ENCODE measurements at places on chromosomes 5 and 9.

DNA sequence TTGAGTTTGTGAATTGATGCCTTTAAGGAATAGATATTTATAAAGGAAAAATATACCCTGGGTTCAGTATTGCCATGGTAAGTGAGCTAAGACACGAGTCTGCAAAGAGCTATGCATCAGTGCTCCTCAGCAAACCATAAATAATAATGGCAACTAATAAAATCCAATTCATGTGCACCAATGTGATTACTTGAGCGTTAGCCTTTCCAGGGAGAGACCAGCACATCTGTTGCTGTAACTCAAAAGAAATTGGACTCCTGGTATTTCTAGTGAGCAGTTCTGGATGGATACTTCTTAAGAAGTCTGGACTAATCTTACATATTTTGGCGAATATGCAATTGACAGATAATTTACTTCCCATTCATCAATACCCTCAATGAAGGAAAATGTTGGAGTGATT lies 373.3 kb downstream of the ARHGEF28 start:
- no peak for DNase-seq

DNA sequence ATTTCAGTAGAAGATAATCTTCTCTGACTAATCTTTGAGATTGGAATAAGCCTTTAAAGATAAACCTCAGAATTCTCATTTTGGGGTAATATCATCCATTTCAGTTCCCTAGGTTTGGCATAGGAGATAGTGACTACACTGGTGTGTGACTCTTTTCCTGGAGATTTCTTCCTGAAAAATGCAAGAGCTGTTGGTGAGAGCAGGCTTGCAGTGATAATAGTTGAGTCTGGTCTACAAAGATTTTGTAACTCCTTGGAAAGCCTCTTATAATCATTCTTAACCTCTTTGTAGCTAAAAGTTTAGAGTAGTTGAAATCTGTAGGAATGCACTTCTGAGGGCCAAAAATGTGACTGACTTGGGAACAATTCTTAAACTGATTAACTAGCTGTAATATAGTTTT lies 23.4 kb downstream of the RANBP17 start:
- DNase-seq = peak; percentile 58

GRCh38 chr9:125963932-125964331 lies 216.8 kb downstream of the PBX3 start:
- DNase-seq = no peak

- peak; percentile 47 for DNase-seq
These were observed 9.2 kb downstream of the LIFR start for GRCh38 chr5:38547257-38547656.

DNA sequence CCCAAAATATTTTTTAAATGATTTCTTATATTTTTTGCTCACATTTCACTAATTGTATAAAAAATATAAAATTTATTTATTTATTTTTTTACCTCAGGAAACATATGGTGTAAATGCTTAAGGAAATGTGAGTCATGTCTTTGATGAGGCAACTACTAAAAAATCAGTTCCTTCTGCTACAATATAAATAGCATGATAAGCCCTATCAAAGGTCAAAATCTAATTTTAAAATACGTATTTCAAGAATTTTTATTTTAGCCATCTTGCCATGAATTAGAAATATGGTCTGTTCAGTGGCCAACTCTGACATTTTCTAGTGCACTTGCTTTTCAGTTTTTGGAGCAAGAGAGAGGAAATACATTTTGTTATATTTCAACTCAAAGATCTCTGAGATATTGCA lies 50.5 kb downstream of the PDE4D start:
- DNase-seq = peak; percentile 22

- DNase-seq = peak; percentile 85
These were observed 21.2 kb downstream of the GSN start for GRCh38 chr9:121289026-121289771.

DNA sequence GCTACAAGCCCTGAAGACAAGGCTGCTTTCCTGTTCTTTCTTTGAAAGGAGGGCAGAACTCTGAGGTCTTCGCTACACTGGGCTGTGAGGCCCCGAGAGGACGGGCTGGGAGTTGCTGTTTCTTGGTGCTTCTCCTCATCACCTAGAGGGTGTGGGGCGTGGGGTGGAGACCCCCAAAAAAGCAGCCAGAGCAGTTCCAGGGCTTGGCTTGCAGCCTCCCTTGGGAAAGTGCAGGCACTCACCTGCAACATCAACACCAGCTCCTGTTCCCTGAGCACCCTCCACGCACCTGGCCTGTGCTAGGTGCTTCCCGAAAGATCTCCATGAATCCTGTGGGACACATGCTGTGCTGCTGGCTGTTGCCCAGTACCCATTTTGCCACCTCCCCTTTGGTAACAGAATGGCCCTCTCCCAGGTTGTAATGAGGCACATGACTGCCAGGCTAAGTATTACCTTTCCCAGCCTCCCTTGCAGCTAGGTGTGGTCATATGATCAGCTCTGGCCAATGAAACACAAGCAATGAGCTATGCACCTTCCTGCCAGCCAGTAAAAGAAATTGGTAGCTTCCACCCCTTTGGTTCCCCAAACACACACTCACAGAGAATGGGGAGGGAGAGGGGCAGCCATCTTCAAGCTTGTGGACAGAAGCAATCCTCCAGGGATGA lies 146.0 kb downstream of the C9orf50 start:
- DNase-seq = no peak

DNA sequence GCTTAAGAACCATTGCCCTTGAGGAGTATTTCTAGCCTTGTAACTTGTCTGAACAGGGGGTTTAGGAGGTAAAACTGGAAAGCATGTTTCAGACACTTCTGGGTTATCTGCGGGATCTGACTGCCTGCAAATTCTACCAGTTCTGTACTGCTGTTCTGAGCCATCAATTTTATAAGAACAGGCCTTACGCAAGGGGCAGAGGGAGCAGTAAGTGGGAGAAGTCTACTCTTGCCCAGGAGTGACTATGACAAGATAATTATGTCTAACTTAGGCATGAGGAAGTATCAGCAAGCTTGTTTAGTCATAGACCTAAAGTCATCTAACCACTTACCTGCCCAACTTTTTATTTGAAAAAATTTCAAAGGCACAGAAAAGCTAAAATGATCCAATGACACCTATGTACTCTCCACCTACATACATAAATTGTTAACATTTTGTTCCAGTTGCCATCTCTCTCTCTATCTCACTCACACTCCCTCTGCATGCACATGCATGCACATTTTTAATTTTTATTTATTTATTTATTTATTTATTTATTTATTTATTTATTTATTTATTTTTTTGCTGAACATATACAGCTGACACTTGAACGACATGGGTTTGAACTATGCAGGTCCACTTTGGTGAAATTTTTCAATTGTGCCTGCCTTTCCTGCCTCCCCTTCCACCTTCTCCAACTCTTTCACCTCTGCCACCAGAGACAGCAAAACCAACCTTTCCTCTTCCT lies 18.4 kb upstream of the DEPDC1B start:
- no peak for DNase-seq

- DNase-seq = peak; percentile 98
These were observed 307.6 kb downstream of the CWC27 start for GRCh38 chr5:65076251-65076869.

- peak; percentile 55 for DNase-seq
These were observed 26.7 kb downstream of the BDP1 start for GRCh38 chr5:71482132-71482531.

DNA sequence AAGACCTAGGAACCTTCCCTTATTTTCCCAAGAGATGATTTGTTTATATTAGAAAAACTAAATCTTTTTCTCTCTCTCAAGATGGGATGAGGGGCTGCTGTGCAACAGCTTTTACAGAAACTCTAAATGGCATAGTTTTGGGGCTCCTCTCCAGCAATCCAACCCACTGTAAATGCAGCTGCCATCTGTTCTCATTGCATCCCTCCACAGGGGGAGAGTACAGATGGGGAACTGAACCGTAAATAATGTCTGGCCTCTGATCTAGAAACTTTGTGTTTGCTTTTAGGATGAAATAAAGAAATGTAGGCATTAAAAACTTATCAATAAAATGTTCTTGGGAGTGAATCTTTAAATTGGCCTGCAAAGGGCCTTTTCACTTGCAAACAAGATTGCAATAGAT lies 291.4 kb downstream of the MCTP1 start:
- DNase-seq = no peak

DNA sequence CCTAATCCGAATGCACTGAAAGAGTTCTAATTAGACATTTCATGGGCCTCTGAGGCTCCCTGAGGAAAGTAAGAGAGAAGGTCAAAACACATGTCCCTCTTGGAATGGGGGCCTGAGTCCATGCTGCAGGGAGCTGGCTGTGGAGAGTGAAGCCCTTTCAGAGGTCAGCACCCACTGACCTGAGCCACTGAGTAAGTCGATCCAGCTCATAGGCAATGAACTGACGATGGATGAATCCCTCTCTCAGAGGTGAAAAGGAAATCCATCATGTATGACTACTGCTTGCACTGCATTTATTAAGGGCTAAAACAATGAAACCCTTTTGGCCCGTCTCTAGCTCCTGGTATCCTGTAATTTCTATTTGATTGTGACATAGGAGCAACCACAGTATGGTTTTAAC lies 288.9 kb upstream of the VLDLR start:
- DNase-seq = no peak

Data from fibroblast of the aortic adventitia (primary cell).